ENCODE measurements at places on chromosomes 5 and 9.

GRCh38 chr9:121748727-121749423 is 97.4 kb downstream of the DAB2IP start:
- no peak for DNase-seq

- no peak for DNase-seq
These were observed 94.0 kb downstream of the PHF2 start for GRCh38 chr9:93670208-93671019.

DNA sequence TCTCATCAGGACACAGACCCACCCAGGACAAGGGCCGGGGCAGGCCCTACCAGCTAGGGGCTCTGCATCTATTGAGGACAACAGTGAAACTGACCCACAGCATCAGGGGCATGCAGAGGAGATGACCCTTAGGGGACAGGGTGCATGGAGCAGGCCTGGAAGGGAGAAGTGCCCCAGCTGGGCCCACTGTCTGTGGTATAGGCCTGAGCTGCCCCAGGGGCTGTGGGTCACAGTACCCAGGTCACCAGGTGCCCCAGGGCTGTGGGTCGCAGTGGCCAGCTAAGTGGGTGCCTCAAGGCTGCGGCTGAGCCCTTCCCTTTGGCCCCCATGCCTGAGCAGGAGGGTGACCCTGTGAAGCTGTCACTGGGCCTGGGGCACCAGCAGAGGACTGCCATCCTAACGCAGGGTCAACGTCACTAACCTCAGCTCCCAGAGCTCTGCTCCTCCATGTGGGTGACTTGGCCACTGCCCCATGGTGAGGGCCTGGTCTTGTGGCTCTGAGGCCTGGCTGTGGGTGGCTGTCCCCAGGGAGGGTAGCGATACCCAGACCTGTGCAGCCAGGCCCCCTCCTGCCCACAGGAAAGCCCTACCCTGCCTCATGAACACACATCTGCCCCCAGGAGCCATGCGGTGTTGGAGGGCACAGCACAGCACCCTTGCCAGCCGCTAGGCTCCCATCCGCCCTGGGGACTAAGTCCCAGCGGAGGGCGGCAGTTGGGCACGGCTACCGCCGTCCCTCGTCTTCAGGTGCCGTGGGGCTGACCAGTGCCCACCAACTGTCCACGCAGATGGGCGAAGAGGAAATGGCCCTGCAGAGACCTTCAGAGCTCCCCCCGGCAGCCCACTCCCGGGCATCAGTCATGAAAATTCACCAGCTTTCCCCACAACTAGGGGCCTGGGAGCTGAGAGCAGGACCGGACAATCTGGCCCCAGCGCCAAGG is 4.9 kb downstream of the EDF1 start:
- no peak for DNase-seq

DNA sequence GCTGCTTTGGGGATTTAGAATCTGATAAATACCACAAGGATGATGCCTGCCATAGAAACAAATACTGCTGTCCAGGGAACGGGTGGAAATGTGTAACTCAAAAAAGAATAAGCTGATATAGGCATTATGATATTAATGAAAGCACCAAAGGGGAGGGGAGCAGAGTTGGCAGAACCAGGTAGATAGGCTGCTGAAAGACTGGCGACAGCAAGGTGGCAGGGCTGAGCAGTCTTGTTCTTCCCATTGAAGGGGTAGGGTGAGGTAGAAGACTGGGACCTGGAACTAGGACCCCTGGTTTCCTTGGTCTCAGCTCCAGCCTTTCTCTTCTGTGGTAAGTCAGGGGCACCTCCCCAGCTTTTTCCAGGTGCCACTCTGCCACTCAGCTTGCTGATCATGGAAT is 31.4 kb upstream of the TMOD1 start:
- no peak for DNase-seq

DNA sequence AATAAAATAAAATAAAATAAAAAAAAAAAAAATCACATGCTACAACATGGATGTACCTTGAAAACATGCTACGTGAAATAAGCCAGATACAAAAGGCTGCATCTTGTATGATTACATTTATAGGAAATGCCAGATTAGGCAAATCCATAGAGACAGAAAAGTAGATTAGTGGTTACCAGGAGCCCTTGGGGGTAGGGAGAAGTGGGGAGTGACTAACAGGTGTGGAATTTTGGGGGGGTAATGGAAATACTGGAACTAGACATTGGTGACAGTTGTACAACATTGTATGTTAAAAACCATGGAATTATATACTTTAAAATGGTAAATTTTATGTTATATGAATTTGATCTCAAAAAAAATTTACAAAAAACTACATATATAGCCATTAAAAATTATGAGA is 47.3 kb downstream of the SLC1A1 start:
- DNase-seq, result no peak

DNA sequence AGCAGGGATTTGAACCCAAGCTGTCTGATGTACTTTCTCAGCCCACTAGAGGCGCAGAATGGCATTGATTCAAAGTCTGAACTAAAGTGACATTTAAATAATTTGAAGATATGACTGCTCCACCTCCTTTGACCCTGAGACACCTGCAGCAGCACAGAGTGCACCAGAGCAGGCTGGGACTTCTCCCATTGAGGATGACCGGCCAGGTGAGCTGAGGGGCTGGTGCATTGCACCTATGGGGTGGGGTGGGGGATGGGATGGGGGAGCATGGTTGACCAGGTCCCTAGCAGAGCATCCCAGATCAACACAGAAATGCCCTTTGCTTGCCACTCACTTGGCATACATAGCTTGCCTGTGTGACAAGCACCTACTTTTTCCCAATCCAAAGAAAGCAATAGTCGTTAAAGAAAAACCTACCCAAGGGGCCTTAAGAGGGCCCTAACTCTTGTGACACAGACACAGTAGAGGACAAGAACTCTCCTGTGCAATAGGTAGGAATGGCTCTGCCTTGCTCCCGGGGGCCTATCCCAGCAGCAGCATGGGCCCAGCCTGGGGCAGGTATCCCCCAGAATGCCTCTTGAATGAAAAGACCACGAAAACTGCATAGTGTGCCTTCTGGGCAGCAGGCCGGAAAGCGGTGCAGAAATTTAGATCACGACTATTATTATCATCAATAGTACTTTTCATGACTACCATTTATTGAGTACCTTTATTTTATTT is 6.5 kb downstream of the SH3PXD2B start:
- DNase-seq, result no peak

DNA sequence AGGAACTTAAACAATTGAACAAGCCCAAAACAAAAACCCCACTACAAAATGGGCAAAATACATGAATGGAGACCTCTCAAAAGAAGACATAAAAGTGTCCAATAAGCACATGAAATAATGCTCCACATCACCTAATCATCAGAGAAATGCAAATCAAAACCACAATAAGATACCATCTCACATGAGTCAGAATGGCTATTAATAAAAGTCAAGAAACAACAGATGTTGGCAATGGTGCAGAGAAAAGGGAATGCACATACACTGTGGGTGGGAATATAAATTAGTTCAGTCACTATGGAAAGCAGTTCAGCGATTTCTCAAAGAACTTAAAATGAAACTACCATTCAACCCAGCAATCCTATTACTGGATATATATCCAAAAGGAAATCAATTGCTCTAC is 337.4 kb upstream of the GRIA1 start:
- DNase-seq, result no peak

- DNase-seq, result no peak
These were observed 107.0 kb downstream of the HMHB1 start for GRCh38 chr5:143918961-143919360.

Measured in smooth muscle cell of the brain vasculature (primary cell).